Tongue (tissue), 3 donors: ENCODE measurements at places on chromosomes 12 and 14. TPM values are rescaled to one million over a fixed set of nuclear protein-coding genes. Genes with fewer than 3 reads are reported as not detected.

Gene NTS
- total RNA-seq, result 2.2 TPM

Gene FZD10
- 10.1 TPM for total RNA-seq

Gene RTL1
- total RNA-seq, result 46.9 TPM

DNA sequence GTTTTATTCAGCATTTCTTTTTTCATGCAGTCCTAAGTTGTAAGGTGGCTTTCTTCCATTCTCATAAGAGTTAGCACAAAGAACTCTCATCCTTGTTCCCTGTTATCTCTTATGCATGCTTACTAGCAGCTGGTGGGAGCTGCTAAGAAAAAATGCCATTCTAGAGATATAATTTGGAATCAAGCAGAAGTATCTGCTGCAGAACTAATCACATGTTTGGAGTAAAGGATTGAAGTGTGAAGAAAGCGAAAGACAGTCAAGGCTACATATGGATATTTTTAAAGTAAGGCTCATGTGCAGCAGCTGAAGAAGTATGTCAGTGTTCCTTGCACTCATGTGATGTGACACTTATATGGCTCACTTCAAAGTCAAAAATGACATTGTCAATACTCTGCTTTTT lies 116.2 kb upstream of the PCED1B start:
- no peak for DNase-seq

Gene SCNN1A
- 35.9 TPM for total RNA-seq

- DNase-seq, result peak; percentile 69
Measured at GRCh38 chr12:50016501-50017475, 8.5 kb downstream of the RACGAP1 start.

- no peak for DNase-seq
Measured at GRCh38 chr12:12244341-12244740, 22.5 kb downstream of the LRP6 start.

GRCh38 chr12:65414526-65414925 lies 136.0 kb downstream of the MSRB3 start:
- DNase-seq, result no peak

Gene KRT73
- not detected for total RNA-seq

Gene CIROP
- not detected for total RNA-seq

DNA sequence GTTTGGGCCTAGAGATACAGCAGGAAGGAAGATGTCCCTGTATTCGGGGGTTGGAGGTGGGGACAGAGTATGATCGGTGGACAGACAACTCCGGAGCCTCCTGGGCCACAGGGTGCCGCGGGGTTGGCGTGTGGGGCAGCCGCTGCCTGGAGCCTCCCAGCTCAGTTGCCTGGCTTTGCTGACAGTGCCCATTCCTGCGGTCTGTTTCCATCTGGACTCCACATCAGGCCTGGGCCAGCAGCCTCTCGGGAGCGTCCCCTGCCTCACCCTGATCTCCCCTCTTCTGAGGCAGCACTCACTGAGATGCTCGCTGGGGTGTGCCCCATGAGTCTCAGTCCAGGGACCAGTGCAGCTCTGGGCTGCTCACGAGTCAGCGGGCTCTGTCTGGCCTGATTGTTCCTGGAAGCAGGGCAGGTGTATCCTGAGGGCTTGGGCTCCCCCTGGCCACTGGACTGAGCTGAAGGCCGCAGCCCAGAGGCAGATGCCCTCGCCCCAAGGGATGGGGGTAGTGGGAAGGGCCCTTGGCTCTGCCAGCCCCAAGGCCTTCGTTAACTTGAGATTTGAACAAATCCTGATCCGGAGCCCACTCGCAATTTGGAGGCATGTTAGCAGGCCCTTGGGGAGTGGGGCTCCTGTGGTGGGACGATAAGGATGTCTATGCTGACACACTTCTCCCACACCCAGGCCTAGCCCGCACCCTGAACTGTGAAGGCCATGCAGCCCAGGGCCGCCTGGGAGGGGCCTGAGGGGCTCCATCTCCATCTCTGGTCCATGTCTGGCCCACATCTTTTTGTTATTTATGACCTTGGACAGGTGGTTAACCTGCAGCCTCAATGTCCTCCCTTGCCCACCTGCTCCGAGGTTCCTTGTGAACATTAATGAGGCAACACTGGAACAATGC lies 7.5 kb downstream of the HIP1R start:
- DNase-seq, result no peak

- no peak for DNase-seq
Measured at GRCh38 chr14:31476131-31476866, 11.5 kb downstream of the GPR33 start.

Gene TDRD9
- total RNA-seq, result 1.0 TPM

GRCh38 chr14:61456720-61457119 lies 135.3 kb downstream of the PRKCH start:
- DNase-seq, result peak; percentile 85

GRCh38 chr12:111178181-111179081 lies 190.5 kb downstream of the PHETA1 start:
- peak; percentile 44 for DNase-seq

Gene TCL1B
- not detected for total RNA-seq

GRCh38 chr12:75666126-75666938 lies 154.9 kb upstream of the KRR1 start:
- no peak for DNase-seq
